ENCODE measurements at places on chromosomes 13 and 19.

- peak; percentile 39 for DNase-seq
These were observed 13.9 kb upstream of the DNAJC15 start for GRCh38 chr13:43009506-43009905.

DNA sequence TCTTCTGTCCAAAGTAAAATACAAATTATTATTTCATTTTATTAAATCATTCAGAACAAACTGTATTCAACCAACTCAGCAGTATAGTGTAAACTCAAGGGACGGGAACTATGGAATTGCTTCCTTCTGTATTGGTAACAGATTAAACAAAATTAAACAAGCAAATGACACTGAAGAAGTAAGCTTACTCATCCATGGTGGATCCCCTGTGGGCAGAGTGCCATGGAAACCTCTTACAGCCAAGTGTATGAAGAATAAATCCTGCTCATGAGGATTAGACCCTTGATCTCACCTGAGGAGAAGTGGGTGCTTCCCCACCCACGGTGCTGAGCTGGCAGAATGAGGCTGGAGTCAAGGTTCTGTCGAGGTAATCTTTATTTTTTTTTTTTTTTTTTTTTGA, 18.0 kb upstream of the RFXAP start:
- no peak for DNase-seq

GRCh38 chr13:44432650-44433049, 59.0 kb downstream of the SERP2 start:
- DNase-seq: peak; percentile 15

GRCh38 chr19:33809960-33810359, 13.3 kb downstream of the KCTD15 start:
- DNase-seq: no peak

Measured in fibroblast of villous mesenchyme (primary cell).